ENCODE measurements at places on chromosomes 12 and 14.
A peak's percentile ranks its signal among the peaks of the same experiment; 100 is the strongest.

- peak; percentile 17 for DNase-seq
These were observed 22.4 kb upstream of the PDE1B start for GRCh38 chr12:54526812-54527630.

DNA sequence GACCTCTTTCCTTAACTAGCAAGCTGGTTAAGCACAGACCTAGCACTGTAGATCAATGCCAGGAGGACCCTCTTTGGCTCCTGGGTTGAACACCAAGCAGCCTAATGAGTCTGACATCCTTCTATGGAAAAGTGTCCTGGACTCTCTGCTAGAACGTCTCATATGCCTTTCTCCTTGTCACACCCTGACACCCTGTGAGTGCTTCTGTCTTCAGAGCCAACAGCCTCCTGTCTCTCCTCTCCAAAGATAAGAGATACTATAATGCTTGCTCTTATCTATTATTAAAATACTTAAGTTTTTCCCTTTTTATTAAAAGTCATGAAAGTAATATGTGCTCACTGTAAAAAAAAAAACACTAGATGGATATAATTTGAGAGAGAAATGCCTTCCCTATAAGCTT is 222.7 kb downstream of the FOXN3 start:
- no peak for DNase-seq

DNA sequence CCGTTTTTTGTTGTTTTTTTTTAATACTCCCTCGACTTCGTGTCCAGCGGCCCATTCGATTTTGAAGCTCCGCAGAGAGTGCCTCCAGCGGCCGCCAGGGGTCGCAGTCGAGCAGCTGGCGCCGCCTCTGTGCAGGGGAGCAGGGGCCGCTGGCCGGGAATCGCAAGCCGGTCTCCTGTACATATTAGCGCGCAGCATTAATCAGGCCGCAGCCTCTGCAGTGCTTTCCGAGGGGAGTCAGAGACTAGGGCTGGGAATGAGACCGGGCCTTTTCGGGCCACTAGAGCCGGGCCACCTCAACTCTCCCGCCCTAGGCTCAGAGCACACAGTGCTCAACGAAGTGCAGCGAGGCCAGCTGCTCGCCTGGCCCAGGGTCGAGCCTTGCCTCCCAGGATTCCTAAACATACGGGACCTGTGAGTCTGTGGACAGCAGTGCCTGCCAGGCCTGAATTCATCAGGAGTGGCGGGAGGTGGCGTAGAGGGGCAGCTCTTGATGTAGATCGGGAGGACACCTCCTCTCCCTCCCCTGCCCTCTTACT is 81.8 kb downstream of the EMP1 start:
- peak; percentile 46 for DNase-seq

DNA sequence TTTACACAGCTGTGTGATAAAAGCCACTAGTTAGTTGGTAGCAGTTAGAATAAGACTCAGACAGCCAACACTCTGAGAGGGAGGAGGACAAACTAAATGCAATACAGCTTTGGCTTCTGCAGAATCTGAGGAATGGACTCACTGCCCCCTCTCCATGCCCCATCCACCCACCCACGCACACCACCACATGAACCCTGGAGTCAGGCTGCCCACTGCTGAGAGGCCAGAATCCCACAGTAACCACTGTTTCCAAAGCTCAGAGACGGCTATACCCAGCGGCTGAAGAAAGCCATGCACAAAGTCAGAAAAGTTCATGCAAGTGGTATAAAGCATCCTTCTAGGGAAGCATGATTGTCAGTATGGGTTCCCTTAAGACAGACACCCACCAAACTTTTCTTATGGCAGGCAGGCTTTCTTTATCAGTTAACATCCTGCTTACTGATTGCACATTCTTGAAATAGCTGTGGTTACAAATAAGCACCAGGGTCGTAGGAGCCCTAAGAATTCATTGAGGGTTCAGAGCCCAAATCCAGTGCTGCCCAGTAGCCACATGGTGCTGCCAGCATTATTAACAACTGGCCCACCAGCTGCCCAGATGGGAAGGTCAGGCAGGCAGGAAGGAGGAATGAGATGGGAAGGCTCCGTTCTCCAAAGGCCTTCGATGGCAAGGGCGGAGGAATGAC is 61.5 kb downstream of the NT5DC3 start:
- no peak for DNase-seq

DNA sequence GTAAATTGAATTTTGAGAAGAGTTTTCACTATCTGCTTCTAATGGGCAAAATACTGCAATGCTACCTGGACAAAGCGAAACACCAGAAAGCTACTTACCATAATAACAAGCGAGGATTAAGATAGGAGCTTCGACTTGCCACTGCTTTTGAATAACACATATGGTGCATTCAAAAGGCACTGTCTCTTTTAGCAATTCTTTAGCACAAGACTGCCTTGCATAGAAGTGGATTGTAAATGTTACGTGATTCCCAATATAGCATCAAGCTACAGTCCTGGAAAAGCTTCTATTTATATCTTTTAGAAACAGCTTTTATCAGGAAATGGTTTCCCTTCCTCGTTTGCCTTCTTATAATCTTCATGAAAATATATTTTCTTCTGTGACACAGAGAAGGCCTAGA is 258.7 kb upstream of the PDE3A start:
- DNase-seq: no peak

- DNase-seq: no peak
These were observed 180.9 kb downstream of the SRGAP1 start for GRCh38 chr12:64025174-64025958.

- DNase-seq: no peak
These were observed 12.7 kb upstream of the RAN start for GRCh38 chr12:130859161-130859560.

DNA sequence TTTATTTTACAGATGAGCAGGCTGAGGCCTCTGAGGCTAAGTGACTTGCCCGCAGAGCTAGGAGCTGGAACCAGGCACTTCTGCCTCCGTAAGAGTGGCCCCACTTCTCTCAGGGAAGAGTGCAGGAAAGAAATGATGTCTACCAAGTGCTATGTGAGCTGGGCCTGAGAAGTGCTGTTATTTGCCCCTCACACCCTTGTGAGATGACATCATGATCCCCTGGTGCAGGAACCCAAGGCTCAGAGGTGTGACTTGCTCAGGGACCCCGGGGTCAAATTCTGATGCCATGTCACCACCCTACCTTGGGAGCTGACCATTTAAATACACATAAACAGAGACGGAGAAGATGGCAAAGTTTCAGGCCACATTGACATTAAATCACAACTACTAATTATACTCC is 63.7 kb upstream of the DDX11 start:
- no peak for DNase-seq

DNA sequence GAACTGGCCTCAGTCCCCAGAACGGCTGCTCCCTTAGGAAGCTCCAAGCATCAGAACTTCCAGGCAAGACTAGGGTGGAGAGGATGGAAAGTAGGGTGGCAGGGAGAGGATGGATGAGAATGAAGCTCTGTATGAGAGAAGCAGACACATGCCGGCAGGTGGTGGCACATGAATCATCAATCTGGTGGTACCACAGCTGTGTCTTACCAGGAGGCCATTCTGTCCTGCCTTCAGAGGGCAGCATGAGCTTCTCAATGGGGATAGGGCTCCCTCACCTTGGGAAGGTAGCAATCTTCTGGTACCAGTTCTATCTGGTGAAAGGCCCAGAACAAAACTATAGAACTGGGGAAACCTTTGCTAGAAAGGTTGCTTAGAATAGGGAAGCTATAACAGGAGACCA is 55.4 kb upstream of the PYGL start:
- no peak for DNase-seq

- no peak for DNase-seq
These were observed 128.8 kb downstream of the NDUFA12 start for GRCh38 chr12:94874518-94875302.

- DNase-seq: no peak
These were observed 1.4 kb upstream of the PHC1 start for GRCh38 chr12:8912914-8913313.

- no peak for DNase-seq
These were observed 20.2 kb downstream of the PLEKHD1 start for GRCh38 chr14:69504775-69505174.

DNA sequence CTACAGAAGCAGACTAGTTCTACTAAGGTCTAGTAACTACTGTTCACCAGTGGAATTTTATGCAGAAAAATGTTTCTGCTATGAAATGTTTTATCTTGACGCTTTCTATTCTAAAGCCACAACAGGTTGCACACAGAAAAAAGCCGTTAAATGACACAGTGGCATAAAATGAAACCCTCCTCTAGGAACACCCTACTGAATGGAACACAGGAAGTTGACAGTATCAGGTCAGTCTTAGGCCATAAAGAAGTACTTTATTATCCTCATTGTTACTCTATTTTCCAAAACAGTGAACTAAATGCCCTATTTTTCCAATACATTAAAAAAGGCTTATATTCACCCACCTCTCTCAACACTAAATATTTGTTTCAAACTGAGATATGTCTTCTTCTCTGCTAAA is 21.9 kb downstream of the EPS8 start:
- DNase-seq: no peak

DNA sequence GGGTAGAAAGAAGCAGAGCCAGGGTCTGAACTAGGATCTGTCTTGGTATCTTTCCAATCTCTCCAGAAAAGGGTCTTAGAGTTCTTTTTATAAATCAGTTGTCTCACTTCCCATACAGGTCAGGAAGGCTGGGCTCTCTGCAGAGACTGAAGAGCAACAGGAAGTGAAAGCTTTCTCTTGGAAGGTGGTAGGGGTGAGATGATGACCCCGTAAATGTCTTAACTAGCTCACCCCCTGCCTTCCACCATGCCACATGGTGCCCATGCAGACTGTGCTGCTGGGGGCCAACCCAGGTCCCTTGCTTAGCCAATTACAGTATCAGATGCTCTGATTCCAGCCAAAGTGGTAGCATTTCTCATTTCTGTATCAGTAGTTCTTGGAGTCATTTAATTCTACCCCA is 17.6 kb upstream of the RASSF8 start:
- no peak for DNase-seq

- DNase-seq: no peak
These were observed 40.1 kb upstream of the TMEM263 start for GRCh38 chr12:106915635-106916026.

DNA sequence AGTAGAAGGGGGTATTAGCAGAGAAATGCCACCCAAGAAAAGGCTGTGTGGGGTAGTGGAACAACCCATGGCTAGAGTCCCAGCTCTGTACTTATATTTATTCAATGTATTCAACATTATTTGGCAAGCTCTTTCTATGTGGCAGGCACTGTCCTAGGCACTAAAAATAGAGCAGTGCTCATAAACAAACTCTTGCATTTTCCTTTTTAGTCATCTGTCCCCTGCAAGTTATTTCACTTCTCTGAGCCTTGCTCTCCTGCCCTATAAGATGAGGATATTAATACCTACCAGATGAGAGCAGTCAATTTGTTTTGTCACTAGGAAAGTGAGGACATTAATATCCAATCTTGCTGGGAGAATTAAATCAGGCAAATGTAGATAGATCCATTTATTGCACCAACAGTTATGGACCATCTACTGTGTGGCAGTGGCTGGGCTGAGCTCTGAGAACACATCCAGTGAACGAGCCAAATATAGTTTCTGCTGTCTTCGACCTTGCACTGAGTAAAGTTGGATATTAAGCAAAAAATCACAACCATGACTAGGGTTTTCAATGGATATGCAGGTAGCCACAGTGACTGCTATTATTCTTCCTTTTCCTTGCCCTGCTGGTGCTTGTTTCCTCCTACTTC is 314.3 kb upstream of the TBX3 start:
- no peak for DNase-seq

DNA sequence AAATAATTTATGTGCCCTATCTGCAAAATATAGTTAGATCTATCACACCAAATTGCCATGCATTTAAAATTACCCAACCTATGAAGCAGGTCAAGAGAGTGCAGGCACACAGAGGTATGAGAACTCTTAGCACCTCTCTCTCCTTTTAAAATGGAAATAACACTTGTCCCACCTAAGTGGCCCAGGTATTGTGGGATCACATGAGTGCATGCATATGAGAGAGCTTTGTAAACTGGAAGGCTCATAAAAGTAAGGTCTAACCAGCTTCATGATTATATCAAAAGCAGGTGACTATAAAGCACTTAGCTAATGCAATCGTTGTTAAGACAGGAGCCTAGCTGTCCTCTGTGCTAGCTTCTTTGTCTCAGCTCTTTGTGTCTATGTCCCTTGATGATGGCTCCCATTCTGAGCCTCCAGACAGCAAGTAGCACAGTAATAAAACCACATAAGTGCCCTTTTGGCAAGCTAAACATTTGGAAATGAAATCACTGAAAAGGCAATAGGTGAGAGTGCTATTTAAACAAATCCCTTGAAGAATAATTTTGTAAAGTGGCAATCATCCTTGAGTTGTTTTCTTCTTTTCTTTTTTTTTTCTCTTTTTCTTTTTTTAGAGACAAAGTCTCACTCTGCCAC is 219.0 kb downstream of the NTF3 start:
- no peak for DNase-seq

GRCh38 chr12:29346769-29347421 is 34.1 kb downstream of the ERGIC2 start:
- no peak for DNase-seq

DNA sequence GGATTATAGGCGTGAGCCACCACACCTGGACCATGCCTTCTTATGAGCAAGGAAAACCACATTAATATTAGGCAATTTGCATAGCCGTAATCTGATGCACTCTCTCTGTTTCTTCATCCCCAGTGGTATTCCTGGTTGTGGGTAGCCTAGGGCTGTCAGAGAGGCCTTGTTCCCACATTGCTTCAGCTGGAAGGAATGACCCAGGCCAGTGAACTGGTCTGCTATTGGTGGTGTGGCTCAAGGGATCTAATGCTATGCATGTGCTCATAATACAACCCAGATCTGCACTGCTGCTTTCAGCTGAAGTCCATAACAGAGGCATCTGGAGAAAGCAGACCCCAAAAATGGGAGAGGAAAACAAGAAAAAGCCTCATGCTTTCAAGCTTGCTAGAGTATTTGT is 33.1 kb upstream of the G2E3 start:
- no peak for DNase-seq

Measured in activated CD4-positive, alpha-beta T cell treated with anti-CD3 and anti-CD28 coated beads, Interleukin-2, amount 50 U/mL, for 24 hours (primary cell).